ENCODE measurements at places on chromosomes 2 and 18.

DNA sequence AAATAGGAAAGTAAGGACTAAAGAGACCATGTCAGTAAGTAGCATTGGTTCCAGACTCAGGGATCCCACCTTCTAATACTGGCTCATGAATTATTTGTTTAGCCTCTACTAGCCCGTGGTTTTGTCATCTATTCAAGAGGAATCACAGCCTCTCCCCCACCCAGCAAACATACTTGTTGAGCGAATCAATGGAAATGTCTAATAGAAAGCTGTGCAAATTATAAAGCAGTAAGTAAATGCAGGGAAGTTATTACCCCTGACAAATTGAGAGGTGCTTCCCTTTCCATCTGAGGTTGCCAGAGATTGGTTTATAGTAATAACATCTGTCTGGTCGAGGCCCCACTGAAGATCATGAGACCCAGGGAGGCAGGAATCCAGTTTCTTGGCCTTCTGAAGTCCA lies 219.3 kb upstream of the OSR1 start:
- no peak for DNase-seq

DNA sequence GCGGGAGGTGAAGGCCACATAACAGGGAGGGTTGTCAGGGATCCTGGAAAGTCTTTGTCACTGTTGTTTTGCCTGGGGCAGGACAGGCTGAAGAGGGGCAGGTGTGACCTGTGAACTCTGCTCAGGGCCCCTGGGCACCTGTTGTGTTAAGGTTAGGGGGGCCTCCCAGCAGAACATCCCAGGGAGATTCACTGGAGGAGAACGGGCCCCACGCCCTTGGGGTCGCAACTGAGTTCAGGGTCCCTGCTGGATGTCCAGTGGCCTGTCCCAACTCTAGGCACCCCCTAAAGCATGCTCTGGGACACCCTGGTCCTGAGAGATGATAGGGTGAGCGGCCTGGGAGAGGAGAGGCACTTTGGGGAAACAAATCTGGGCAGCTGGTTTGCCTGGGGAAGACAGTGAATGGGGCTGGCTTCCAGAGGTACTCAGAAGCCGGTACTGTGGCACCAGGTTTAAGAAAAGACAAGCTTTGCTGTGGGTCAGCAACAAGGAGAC lies 22.9 kb downstream of the GPR35 start:
- DNase-seq = no peak

DNA sequence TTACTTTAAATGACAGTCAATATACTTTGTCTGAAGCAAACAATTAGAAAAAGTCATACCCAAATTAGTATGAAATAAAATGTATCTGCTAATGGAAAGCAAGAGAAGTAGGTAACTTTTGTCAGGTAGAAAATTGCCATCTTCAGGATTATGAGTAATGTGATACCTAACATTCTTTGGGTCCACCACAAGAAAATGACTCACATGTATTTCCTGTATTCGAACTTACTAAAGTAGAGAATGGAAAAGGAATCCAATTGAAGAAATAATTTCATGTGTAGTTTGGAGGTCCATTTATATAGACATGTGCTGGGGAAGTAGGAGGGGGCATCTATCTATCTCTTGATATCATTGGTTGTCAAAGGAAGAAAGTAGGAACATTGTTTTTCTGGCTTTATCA lies 636.2 kb upstream of the CHAC2 start:
- no peak for DNase-seq

GRCh38 chr2:123451542-123451941 lies 573.5 kb upstream of the CNTNAP5 start:
- no peak for DNase-seq

DNA sequence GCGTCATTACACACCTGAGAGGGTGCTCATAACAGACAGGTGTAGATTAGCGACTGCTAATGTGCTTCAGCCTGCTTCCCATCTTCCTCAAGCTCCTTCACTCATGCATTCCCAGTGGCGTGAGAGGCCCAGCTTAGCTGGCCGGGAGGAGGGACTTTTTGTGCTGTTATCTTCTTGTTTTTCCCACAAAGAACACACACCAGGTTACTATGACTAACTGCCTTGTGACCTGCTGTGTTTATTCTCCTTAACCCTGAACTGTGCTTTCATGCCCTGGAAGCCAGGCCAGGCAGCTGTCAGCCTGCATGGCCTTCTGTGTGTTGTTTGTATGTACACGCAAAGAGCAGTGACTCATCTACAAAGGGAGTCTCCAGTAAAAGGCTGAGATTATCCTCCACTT lies 143.8 kb downstream of the PIEZO2 start:
- no peak for DNase-seq

- DNase-seq = no peak
Measured at GRCh38 chr2:50719837-50720696, 311.9 kb downstream of the NRXN1 start.

GRCh38 chr2:123366239-123366837 lies 658.7 kb upstream of the CNTNAP5 start:
- no peak for DNase-seq

DNA sequence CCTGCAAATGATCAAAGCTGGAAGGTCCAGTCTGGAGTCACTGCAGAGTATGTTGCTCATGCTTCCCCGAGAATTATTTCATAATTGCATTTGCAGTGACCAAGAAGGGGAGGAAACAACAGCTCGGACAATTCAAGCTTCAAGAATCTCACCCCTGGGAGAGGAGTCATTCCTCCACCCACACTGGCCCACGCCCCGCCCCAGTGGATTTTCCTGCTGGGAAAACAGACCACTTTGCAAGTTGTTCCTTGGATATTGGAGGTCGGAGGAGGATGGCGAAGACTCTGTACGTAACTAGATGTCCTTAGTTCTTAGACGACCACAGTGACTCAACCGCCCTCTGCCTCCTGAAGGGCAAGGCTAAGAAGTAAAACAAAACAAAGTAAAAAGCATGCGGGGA lies 159.4 kb downstream of the TPO start:
- DNase-seq = no peak

GRCh38 chr18:3447068-3447894 lies 2.7 kb upstream of the TGIF1 start:
- no peak for DNase-seq

DNA sequence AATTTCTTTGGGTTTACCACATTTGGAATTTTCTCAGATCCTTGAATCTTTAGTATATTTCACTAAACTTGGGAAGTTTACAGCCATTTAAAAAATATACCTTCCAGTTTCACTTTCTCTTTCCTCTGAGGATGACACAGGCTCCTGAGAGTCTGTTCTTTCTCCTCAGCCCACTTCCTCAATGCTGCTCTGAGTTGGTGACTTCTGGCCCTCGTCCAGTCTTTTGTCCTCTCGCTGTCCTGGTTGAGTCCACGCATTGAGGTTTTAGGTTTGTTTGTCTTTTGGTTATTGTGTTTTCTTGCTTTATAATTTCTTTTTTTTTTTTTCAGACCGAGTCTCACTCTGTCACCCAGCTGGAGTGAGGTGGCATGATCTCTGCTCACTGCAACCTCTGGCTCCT lies 40.7 kb upstream of the GALR1 start:
- no peak for DNase-seq

DNA sequence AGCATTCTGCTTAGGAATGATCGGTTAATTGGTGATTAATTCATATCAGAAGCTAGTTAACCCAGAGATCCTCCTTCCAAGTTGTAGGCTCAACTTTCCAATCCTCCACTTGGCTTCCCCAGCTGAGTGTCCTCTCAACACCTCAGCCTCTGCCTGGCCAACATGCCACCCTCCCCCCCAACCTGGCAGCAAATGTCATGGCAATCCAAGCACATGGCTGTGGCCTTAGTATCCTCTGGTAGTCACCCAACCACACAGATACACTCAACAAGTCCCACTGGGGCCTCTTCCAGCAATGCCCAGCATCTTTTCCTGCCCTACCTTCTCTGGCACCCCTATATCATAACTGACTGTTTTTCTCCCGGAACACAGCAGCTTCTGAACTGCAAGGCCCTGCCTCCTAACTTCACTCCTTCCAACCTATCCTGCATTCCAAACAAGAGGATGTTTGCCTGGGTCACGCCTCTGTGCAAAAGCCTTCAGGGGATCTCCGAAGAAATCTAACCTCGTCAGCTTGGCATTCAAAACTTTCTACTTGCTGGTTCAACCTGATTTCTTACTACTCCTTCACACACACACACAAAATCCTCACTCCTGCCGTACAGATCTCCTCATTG lies 195.0 kb downstream of the CYP26B1 start:
- DNase-seq = no peak

- DNase-seq = no peak
Measured at GRCh38 chr2:219901155-219901554, 273.7 kb downstream of the SLC4A3 start.

- DNase-seq = no peak
Measured at GRCh38 chr18:12048827-12049175, 44.8 kb upstream of the ANKRD62 start.

DNA sequence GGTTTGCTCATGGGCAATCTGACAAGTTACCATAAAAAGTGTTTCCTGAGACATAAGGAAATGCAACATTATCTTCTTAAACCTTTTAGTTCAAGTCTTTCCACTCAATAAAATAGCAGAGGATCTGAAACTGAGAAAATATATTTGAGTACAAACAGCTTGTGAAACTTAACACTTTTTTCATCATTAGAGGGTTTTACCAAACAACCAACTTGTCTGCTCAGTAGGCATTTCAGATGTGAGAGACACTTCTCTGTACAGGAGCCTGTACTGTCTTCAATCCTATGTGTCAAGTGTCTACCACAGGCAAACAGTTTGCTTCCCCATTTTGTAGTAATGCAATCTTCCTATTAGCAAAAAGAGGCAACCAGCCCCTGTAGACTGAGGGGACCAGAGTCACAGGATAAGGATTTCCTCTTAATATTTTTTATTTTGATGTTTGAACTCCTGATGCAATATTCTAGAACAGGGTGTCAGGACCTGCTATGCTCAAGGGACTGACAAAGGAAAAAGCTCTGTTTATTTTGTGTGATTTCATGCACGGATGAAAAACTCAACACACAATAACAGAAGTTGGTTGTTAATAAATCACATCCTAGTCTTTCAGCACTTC lies 159.1 kb upstream of the LHCGR start:
- DNase-seq = no peak

DNA sequence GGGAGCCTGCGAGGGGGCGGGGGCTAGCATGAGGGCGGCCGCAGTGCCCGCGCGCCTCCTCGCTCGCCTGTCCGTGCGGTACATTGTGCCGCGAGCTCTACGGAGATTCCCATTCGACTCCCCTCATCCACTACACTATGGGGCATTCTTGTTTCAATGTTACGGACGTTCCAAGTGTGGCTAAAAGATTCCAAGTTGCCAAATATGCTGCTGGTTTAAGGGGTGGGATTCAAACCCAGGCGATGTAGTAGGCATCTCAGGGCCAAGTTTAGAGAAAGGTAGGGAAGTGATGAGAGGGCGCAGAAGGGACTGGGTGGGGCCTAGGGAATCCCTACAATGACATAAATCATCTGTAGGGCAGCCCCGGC lies 10.0 kb upstream of the CRYBA2 start:
- DNase-seq = no peak

DNA sequence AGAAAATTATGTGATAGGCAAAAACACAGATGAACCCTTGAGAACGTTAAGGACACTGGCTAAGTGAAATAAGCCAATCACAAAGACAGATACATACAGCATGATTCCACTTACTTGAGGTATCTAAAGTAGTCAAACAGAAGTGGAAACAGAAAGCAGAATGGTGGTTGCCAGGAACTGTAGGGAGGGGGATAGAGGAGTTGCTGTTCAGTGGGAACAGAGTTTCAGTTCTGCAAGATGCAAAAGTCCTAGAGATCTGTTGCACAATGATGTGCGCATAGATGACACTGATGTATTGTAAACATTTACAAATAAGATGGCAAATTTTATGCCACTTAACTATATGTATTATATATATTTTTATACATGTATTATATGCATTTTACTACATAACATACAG lies 59.7 kb downstream of the POLE4 start:
- no peak for DNase-seq

- DNase-seq = no peak
Measured at GRCh38 chr2:135557530-135557929, 26.2 kb downstream of the R3HDM1 start.
